CD8-positive, alpha-beta T cell (primary cell): ENCODE measurements at places on chromosomes 5 and 9.
A peak's percentile ranks its signal among the peaks of the same experiment; 100 is the strongest.

- DNase-seq: peak; percentile 61
Observed at GRCh38 chr9:21993893-21994555, at the start of gene CDKN2A. TSS of gene CDKN2A (minus strand) at chr9:21994392.

DNA sequence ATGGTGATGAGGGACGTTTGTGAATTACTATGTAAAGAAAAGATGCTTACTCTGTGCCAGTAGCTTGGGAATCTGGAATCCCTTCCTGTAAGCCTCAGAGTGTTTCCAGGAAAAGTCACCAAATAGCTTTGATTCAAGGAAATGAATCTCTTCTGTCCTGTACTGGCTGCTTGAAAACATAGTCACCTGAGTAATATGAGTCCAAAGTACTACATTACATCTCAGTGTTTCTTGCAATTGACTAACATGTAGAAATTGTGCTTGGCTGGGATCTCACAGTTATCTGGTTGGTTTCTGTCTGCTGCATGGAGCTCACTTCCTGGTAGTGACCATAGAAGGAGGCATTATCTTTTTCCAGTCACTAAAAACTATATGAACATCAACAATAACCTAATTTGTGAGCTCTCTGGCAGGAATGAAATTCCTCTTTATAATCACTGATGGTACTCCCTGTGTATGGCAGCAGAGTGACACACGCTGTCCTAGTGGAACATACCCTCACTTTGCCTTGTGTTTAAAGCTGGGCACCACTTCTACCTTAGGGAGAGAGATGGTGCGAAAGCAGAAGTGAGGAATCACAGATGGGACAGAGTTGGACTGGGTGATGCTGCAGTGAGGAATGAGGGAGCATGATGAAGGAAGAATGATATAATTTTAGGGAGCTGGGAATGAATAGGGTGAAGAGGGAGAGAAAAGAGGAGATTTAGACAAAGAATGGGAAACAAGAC lies 568.5 kb downstream of the RAB3C start:
- no peak for DNase-seq

- no peak for DNase-seq
Observed at GRCh38 chr5:118968925-118969375, 19.4 kb downstream of the DTWD2 start.

DNA sequence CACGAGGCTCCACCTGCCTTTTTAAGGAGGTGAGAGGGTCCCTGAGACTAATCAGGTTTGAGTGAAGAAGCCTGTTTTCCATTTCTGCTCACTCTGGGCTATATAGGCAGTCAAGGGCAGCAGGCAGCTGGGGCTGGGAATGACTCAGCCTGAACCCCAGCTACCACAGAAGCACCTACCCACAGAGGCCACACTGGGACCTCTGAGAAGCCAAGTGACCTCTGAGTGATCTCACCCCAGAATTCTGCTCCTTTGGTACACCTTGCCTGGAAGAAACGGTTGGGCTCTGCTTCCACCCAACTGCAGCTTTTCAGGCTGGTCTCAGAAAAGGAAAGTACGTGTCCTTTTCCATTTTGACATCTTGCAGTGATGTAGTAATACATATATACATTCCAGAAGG lies 6.8 kb downstream of the FAM219A start:
- no peak for DNase-seq

DNA sequence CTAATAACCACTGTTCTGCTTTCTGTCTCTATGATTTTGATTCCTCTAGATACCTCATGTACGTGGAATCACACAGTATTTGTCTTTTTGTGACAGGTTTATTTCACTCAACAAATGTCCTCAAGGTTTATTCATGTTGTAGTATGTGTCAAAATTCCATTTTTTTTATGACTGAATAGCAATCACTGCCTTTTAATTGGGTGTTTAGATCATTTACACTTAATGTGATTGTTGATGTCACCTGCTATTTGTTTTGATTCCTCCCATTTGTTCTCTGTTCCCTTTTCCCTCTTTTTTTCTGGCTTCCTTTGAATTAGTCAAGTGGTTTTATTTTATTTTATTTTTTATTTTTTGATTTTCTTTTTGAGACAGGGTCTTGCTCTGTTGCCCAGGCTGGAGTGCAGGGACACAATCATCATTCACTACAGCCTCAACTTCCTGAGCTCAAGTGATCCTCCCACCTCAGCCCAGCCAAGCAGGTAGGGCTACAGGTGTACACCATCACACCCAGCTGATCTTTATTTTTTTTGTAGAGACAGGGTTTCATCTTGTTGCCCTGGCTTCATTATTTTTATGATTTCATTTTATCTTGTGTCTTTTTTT lies 41.6 kb downstream of the LHX3 start:
- DNase-seq: no peak

DNA sequence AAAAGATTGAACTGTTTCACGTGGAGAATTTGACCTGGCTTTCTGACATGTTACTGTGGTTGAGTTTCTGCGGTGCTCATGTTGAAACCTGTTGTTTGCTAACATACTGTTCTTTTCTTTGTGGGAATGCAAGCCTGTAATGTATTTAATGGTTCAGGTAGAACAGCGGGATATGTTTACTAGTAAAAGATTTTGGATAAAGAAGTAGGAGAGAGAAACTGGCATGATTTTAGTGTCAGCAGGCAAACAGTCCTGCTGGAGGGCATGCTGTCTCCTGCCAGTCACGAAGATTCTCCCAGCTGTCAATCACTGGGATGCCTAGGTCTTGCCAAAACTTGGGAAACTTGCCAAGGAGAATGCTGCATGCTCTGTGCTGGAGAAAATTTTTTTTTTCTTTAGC lies 263.5 kb downstream of the TAF11L14 start:
- no peak for DNase-seq

GRCh38 chr5:73412597-73412988 lies 36.0 kb downstream of the FOXD1 start:
- DNase-seq: no peak

GRCh38 chr5:73668017-73668416 lies 42.0 kb downstream of the ARHGEF28 start:
- DNase-seq: no peak
